ENCODE measurements at places on chromosomes 2 and 18.
A peak's percentile ranks its signal among the peaks of the same experiment; 100 is the strongest.

DNA sequence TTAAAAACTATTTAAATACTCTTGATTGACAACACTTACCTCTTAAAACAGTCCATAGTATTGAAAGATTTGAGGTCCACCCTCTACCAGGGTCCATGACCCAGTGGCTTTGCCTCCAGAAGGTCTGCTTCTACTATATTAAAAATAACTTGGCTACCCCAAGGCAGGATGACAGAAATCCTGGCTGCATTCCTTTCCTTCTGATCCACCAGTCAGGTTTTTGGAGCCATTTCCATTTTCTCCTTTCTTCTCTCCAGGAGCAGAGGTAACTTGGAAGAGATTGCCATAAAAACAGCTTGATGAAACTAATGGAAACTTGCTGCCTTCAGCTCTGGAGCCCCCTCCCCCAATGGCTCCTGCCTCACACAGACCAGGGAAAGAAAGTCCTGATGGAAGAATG lies 2.6 kb upstream of the FAM171B start:
- DNase-seq: no peak

DNA sequence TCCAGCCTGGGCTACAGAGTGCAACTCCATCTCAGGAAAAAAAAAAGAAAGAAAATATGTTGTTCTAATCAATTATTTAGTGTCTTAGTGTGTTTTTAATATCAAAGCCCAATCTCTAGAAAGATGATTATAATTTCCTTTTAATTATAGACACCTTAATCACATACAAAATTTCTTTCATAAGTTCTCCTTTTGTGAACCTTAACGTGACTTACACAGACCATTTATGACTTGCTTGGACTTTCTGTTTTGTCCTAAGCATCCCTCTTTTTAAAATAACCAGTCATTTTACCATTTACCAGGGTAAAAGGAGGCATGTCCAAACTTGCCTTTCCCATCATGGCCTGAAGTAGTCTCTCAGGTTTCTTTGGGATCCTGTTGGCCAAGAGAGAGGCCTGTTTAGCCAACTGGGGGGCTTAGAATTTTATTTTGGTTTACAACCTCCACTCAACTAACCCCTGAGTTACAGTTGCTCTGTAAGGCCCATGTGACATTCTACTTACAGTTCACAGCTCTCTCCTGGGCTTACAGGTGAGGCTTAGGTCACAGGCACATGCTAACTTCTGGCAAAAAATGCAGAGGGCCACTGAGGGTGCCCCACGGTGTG lies 23.9 kb upstream of the GPR155 start:
- DNase-seq: no peak

DNA sequence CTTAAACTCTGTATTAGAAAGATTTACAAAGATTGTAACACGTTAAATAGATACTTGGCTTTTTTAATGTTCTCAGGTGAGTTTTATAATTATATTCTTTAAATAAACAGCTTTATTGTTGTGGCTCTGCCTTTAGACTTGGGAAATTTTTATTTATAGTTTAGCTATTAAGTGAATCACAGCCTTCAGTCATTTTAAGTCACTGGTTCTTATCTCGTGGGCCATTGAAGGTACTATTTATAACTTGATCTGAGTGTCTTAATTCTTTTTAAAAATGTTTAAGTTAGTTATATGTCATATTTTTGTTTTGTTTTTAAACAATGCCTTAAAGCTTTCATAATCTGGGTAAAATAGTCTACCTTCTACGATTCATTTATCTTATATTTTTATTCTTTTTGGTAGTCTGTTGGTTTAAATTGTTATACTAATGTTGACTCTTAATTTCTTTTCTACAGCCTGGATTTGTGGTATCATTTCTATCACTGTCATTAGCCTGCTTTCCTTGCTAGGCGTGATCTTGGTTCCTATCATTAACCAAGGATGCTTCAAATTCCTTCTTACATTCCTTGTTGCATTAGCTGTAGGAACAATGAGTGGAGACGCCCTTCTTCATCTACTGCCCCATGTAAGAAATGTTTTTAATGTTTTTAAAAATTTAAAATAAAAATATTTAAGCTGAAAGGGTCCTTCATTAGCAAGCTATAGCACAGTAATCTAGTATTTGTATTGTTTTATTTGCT lies 49.3 kb downstream of the SLC39A10 start:
- DNase-seq: peak; percentile 8

DNA sequence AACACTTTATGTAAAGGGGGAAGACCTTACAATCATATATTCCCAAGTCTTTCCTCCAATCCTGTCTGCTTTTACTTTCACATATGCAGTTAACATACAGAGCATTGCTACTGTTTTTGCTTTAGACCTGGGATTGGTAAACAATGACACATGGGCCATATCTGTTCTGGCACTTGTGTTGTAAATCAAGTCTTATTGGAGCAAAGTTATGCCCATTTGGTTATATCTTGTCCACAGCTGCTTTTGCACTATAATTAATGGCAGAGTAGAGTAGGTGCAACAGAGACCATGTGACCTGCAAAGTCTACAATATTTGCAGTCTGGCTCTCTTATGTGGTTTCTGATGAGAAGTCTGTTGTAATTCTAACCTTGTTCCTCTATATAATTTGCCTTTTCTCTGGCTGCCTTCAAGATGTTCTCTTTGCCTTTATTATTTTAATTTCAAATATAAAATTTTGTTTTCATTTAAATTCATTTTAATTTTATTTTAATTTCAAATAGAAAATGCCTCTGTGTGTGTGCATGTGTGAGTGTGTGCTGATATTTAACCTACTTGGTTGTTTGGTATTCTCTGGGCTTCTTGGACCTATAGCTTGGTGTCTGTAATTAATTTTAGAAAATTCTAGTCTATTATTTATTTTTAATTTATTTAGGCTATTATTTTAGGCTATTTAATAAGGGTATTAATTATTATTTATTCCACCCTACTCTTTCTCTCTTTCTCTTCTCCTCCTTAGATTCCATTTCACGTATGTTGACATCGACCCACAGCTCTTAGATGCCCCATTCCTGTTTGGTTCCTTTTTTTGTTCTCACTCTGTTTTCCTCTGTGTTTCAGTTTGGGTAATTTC lies 16.8 kb upstream of the LPIN1 start:
- no peak for DNase-seq

DNA sequence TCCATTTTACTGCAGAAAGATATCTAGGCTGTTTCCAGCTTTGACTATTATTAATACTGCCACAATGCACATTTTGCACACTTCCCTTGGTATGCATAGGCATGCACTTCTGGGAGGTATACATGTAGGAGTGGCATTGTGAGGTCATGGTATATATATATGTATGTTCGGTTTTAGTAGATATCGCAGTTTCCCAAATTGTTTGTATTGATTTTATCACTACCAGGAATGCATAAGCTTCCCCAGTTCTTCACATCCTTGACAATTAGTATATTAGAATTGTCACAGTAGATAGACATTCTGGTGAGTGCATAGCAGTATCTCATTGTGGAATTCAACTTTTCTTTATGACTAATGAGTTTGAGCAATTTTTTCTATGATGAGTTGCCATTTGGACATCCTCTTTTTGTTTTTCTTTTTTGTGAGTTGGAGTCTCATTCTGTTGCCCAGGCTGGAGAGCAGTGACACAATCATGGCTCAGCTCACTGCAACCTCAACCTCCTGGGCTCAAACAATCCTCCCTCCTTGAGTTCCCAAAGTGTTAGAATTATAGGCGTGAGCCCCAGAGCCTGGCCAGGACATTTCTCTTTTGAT lies 4.2 kb upstream of the GRB14 start:
- no peak for DNase-seq

DNA sequence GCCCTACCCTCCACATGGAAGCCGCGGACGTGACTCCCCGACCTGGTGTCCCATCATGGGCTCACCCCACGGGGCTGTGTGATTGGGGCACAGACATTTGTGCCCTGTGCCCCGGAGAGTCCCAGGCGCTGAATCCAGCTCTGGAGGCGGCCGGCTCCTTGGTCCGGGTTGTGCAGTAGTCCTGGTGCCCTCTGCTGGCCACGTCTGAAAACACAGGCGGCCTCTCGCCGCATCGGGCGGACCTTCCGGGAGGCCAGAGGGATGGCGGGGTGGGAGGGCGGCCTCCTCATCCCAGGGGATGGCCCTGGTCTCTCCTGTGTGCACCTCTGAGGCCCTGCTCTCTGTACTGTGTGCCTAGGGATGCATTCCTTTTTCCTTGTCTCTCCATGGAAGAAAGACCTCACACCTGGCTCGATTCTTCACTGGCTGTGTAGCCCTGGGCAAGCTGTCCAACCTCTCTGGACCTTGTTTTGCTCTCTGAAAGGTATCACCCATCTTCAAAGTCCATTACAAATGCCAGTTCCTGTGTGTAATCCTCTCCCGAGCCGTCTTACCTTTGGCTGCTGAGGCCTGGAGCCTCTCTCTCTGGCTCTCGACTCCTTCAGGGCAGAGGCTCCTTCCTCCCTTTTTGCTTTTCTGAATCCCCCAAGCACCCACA lies 27.6 kb downstream of the CELF4 start:
- DNase-seq: peak; percentile 44

DNA sequence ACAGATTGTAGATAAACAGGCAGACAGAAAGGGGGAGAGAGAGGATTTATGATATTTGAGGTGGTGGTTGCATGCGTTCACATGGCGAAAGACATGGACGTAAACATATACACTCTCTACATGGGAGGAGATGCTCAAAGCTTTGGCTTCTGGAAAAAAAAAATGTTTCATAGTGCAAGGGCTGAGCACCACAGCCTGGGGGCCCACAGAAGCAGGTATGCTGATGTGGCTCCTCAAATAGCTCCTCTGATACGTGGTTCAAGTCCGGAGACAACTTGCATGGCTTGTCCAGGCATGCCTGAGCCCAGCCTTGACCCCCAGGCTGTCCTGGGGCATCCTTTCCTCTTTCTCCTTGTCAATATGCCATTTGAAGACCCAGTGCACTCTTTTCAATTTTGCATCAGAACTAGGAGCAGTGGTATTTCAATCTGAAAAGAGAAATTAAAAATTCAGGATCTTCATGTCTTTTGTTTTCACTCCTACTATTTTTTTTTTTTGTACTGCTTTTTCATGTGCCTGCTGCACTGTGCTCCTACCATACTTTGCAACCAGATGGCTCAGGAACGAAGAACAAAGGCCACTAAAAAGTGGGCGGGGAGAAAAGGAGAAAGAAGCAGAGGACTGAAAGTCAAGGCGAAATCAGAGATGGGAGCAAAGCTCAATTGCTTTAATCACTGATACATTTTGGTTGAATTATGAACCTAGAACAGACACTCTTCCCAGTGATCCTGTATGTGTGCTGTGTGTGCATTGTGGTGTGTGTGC lies 495.7 kb upstream of the TCF4 start:
- no peak for DNase-seq

- DNase-seq: no peak
Measured at GRCh38 chr2:8277921-8278571, 403.8 kb upstream of the ID2 start.

DNA sequence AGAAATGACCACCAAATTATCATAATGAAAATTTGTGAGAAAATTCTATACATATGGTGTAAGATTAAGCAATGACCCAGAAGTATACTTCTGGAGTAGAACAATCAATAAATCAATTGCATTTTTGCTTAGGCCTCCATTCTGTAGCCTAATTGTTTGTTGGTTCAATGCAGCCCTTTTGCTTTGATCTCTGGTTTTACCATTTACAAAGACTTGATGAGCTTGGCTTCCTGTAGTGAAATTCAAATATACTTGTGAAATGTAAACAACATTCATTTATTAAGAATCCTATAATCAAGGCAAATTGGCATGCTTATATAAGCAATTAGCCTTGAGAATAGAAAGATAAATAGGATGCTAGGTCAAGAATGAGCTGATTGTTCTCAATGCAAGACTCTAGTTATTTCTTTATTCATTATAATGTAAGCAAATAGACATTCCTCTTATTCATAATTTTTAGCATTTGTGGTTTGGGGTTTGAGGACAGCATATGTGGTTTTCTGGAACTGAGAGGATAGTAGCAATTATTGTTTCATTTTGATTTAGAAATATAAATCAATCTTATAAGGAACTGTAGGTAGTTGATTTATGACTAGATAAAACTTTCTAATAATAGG lies 9.7 kb downstream of the FMNL2 start:
- no peak for DNase-seq

DNA sequence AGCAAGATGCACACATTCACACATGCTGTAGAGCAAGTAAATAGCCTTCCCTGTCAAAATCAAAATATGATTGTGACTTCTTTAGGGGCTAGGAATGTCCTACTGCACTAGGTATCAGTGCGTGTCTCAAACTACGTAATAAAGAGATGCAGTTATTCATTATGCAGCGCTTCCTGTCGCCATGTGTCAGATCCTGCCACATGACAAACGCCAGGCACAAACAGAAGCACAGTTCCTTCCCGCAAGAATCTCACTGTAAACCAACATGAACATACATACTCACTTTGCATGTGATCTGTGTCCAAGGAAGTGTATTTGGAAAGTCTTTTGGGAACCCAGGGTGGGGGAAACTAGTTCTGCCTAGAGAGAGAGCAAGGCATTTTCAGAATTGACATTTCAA lies 599.9 kb downstream of the RNF144A start:
- no peak for DNase-seq

DNA sequence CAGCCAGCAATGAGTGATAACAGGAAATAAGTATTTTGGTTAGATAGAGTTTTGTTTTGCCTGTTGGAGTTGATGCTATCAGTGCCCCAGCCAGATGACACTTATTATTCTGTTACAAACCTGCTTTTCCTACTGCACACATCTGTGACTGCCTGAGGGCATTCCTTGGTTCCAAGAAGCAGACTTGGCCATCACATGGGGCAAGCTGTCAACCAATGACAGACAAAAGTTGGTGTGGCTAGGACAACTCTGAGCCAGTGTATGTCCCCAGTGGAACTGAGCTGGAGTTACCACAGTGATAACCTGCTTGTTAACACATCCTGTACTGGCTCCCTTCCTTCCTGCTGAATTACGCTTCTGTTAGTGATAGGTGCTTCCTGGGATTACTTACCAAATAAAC lies 54.5 kb downstream of the FAM171B start:
- DNase-seq: peak; percentile 32

GRCh38 chr2:170656669-170657068 lies 58.5 kb upstream of the SP5 start:
- DNase-seq: no peak

GRCh38 chr2:153416071-153416470 lies 62.5 kb downstream of the RPRM start:
- no peak for DNase-seq

GRCh38 chr2:175180701-175181103 lies 808 bp downstream of the ATP5MC3 start:
- DNase-seq: peak; percentile 19

GRCh38 chr2:18198677-18199076 lies 320.2 kb downstream of the KCNS3 start:
- no peak for DNase-seq

DNA sequence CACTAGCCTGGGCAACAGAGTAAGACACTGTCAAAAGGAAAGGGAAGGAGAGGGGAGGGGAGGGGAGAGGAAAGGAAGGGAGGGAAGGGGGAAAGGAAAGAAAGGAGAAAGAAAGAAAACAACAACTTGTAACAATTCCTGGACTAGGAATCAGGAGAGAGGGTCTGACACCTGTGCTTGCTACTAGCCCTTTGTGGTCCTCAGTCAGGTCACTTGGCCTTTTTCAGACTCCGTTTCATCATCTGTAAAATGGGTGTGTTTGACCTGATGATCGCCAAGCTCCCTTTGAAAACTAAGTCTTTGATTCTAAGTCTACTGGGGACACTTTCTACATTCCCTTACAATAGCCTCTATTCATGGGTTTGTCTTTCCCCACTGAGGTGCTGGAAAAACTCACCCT lies 11.4 kb upstream of the ATP8B1 start:
- no peak for DNase-seq

GRCh38 chr2:105681927-105682326 lies 62.8 kb upstream of the NCK2 start:
- no peak for DNase-seq

All from trophoblast cell (in vitro differentiated cells and primary cell).